ENCODE measurements at places on chromosomes 6 and 20.
A peak's percentile ranks its signal among the peaks of the same experiment; 100 is the strongest.

- no peak for DNase-seq
Measured at GRCh38 chr20:22920898-22921297, 114.2 kb upstream of the SSTR4 start.

DNA sequence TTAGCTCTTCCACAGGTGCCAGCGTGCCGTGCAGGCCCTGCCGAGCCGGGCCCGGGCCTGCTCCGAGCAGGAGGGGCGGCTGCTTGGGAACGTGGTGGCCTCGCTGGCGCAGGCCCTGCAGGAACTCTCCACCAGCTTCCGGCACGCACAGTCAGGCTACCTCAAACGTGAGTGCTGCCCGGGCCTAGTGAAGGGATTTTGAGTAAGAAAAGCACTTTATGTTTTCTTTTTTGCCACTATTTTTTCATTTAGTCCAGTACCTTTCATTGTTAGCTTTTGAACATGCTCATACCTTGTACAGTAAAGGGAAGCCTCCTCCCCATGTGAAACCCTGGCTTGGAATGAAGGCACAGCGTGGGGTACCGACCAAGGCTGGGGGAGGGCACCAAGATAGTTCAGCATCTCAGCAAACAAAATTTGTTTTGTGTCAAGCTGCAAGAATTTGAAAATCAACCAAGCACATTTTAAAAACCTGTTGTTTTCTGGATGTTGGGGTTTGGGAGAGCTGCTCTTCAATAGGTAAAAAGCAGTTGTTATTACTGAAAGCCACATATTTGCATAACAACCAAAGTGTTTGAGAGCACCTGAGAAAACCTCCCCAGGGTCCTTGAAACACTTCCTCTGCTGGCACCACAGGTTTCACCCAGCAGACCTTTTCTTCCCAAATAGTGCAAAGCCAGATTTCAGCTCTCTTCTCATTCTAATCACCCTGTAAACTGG, 18.4 kb downstream of the STX16 start:
- DNase-seq, result no peak

- no peak for DNase-seq
Measured at GRCh38 chr6:48881551-48881950, 581.5 kb downstream of the MMUT start.

GRCh38 chr6:10640412-10640811, 54.0 kb downstream of the C6orf52 start:
- no peak for DNase-seq

GRCh38 chr6:166597711-166598440, 11.4 kb upstream of the RAMACL start:
- peak; percentile 72 for DNase-seq
